SIG-M5 (cell line): ENCODE measurements at places on chromosomes 6 and 20.

- DNase-seq: no peak
These were observed 41.0 kb upstream of the SMIM8 start for GRCh38 chr6:87281426-87281825.

GRCh38 chr6:155278319-155279049, 14.7 kb downstream of the CLDN20 start:
- DNase-seq: no peak

DNA sequence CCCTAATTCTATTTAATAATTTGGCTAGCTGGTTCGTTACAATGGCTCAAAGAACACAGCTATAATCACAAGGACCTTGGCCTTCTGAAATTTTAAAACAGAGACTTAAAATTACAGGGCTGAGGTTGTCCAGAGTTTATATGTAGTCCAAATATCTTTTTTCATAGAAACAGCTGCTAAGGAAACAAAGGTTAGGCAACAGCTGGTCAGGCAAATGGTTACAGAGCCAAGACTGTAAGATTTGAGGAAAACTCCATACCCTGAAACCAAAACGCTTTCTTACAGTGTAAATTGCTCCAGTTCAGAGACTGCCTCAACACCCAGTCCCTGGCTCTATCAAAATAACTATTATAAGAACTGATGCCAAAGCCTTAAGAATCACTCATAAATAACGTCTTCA, 9.7 kb upstream of the ARHGAP18 start:
- no peak for DNase-seq

DNA sequence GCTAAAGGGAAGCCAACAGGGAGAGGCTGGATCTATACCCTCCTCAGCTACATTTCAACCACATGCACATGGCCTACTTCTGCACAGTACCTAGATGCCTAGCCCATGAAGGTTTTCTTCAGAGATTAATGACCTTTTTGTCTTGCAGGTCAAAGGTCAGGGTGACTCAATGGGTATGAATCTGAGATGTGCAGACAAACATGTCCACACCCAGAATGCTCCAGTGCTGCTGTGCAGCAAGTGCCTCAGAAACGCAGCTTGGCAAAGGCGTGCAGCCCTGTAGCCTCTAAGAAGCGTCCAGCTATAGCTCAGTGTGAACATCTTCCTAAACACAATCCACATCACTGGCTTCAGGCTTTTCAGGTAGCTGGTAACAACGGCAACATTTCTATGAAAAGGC, 24.4 kb downstream of the MAP1LC3A start:
- no peak for DNase-seq

DNA sequence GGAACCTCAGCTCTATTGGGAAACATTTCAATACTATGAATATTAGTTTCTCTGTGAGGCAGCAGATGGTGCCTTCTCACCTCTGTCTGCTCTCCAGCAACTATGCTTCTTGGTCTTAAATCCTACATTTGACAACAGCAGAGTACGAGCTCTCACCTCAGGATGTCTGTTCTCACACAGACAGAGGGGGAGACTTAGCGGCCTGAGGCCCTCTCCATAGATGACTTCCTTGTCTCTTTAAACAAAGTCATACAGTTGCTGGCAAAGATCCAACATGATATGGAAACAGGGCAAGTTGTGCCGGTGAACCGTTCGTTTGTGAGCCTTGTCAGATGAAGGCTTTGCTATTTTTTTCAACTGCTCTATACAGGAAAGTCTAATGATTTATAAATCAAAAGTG, 43.7 kb upstream of the GABRR1 start:
- no peak for DNase-seq

- DNase-seq: no peak
These were observed 11.7 kb downstream of the SLC35A1 start for GRCh38 chr6:87484491-87484890.

- no peak for DNase-seq
These were observed 26.0 kb upstream of the C6orf62 start for GRCh38 chr6:24744911-24745310.
